ENCODE measurements at places on chromosomes 1 and 21.

- no peak for DNase-seq
Measured at GRCh38 chr21:41993744-41994143, 16.4 kb downstream of the ZBTB21 start.

DNA sequence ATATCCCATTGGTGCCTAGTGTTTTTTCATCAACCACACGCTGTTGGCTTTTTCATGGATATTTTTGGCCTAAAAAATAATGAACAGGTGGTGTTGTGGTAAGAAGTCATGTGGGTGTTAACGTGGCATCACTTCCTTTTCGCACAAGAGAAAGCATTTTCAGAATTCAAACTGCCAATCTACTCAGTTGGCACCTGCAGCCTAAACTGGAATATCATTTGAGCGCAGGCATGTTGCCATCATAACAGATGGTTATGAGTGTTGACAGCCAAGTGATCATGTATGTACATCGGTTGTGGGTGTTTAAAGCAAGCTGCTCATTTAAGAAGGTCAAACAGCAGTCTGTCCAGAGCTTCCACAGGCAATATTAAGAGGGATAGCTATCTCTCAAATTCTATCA is 1963.0 kb downstream of the NCAM2 start:
- no peak for DNase-seq

- no peak for DNase-seq
Measured at GRCh38 chr1:153697191-153698019, 18.9 kb downstream of the NPR1 start.

GRCh38 chr1:154994591-154994990 is 1.2 kb downstream of the LENEP start:
- DNase-seq: no peak

DNA sequence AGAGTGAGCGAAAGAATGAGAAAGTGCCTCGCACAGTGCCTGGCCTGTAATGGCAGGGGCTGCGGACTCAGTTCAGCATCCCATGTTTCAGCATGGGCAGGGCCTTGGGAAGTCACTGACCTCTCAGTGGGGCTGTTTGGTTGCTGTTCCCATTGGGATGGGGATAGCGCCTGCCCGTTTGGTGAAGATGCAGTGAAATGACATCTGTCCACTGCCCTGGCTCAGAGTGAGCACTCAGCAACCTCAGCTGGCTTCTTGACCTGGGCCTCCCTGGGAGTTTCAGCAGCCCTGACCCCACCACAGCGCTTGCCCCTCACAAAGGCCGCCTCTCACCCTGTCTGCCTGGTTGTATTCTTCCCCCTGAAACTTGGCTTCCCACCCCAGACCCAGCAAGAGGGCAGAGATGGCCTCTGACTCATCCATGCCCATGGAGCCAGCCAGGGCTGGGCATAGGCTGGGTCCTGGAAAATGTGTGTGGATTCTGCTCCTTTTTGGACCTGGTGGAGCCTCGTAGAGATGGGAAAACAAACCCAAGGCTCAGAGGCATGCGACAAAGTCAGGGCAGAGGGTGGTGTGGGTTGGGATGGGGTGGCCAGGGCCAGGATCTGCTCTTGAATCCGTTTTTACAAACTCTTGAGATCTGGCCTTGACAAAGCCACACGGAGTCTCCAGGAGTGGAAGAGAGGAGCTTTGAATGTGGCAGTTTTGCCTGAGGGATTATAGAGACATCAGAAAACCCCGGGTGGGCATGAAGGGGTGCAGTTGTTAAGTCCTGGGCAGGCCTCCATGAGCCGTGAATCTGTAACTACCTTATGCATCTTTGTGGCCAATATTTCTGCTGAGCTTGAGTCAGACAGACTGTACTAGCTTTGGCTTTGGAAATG is 1.2 kb downstream of the XKR8 start:
- DNase-seq: no peak

DNA sequence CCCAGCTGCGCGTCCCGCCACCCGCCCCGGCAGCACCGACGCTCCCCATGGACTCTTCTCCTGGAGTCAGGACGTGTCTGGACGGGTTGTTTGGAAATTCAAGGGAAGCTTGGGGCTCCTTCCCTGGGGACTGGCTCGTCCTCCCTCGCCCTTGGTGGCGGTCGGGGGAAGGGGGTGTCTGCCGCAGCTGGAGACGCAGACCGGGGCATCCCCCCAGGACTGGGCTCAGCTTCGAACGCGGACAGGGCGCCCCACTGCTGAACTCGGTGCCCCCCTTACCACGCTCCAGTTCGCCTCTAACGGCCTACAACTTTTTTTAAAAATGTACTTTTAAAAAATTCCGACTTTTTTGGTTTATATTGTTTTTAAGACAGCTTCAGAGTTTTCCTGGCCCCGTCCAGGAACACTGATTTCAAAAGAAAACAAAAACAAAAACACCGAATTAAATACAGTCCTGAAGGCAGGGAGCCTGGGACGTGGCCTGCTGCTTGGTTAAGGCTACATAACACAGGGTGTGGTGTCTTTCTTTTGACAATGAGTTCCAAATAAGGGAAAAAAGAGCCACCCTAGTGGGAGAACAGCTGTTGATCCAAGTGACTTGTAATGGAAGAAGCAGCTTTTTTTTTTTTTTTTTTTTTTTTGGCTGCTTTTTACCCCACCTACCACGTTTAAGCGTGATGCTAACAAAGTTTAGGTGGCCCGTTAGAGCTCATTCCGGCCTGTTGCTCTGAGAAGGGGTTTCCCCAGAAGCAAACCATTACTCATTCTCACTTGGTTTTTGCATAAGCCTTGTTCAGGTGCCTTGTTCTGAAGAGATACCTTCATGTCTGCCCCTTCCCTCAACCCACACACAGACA is 862 bp upstream of the DIPK1A start:
- peak; percentile 42 for DNase-seq

GRCh38 chr1:235553112-235553551 is 48.9 kb upstream of the B3GALNT2 start:
- no peak for DNase-seq

GRCh38 chr1:232675260-232675659 is 45.3 kb upstream of the SIPA1L2 start:
- no peak for DNase-seq

DNA sequence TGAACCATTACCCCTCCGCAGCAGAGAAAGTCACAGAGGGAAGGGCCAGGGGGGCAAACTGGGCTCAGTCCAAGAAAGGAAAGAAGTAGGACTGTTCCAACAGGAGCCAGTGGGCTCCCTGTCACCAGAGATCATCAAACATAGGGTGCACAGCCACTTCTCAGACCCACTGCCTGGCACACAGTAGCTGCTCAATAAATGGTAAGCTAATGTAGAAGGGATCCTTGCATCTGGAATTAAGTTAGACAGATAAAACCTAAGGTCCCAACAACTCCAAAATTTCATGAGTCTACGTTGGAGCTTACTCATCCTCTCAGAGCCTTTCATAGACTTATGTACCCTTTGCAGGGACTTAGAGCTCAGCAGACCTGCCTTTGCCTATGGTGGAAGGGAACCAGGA is 3.5 kb downstream of the BLACAT1 start:
- no peak for DNase-seq

DNA sequence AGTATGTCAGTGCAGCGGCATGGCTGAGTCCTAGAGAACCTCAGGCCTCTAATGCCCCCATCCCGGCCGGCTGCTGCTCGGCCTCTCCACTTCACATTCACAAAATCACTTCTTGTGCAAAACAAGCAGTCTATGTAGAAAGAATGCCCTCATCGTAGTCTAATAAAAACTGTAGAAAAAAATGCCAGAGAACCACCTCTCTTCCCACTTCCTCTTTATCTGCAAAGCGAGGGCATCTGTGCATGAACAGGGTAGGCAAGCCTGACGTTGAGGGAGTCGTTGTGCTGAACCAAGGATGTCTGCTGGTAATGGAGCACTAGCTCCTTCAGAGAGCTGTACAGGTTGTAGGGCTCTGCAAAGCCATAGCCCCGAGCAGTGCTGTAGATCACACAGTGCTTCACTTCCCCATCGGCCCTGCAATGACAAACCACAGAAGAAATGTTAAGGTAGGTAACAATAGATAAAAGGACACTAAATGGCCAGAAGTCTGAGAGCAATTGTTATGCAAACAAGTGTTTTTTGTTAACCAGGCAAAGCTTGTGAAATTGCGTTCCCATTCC is 88.9 kb downstream of the PIK3R3 start:
- DNase-seq: no peak

DNA sequence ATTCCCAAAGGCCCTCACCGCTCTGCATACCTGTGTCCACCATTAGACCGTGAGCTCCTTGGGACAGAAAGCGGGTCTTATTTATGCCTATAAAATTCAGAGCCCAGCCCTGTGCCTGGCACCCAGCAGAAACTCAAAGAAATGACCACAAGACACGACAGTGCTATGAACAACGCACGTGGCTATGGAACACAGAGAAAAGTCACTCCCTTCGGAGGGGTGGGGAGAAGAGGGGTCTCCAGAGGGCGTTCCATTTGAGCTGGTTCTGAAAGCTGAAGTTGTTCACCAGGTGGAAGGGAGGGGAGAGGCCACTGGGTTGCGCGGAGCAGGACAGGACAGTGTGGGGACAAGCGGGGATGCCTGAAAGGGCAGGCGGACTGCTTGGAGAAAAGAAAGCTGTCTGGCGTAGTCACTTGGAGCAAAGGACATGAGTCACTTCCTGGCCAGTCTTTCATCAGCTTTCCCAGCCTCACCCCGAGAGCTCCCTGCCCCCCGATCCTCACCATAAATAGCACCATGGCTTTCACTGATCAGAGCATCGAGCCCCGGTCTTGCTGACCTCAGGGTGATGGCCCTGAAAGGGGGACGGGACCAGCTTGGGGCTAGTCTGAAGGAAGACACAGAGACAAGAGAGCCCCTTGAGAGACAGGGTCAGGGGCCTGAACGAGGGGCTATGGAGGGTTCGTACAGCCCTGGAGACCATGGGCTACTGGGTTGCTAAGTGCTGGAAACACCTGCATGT is 28.5 kb downstream of the ECE1 start:
- no peak for DNase-seq

GRCh38 chr1:19374083-19374801 is 62.1 kb downstream of the SLC66A1 start:
- no peak for DNase-seq

DNA sequence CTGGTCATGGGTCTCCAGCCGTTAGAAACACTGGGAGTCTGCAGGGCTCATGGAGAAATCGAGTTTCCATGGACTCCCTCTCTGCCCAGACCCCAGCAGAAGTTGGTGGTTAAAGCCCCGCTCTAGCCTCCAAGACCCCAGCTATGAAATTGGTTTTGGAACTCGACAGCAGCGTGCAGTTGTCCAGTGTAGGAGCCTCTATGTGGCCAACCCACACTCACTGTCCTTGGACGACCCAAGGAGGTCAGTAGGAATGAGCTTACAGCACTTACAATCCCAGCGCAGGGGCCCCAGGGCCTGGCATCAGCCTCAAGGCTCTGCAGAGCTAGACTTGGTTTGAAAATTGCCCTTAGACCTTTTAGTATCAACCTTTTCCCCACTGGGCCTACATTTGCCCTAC is 3.2 kb upstream of the PRDM16 start:
- DNase-seq: no peak

DNA sequence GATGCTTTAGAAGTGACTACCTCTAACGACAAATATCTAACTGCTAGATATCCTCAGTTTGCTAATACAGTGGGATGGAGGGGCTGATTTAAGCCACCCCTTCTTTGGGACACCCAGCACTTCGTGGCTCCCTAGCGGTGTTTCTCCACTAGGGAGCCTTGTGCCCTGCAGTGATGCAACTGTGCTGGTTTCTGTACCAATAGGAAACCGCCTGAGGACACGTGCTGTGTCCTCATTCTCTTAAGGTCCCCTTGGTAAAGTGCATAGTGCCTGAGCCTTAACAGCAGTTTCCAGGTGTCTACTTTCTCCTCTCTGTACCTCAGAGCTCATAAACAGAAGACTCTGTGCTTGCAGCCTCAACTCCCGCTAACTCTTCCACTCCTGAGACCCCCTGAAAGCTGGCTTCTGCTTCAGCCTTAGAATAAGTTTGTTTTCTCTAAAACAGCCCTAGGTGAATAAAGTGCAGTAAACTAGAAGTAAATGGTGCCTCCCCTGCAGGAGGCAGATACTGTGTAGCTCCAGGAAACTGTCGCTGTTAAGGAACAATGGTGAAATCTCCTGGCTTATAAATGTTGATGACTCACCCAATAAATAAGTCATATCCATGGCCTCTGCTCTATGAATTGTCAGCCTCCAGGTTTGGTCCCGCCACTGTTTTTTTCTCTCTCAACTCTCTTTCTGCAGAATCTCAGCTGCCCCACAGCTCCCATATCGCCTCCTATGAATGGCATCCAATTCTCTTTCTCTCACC is 130.4 kb downstream of the AK5 start:
- no peak for DNase-seq

DNA sequence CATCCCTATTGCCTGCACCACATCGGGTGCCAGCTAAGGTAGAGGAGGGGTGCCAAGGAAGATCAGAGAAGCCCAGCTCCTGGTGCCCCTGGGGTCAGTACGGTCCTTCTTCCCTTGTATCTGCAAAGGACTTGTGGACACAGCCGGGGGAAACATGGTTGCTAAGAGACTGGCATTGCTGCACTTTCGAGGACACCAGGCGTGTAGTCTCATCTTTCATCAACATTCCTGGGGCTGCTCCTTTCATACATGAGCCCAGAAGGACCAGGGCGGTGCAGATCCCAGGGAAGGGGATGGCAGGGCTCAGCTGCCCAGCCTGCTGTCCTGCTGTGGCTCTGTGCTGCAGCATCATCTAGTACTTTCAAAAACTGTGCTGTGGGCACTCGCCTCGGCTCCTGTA is 61.0 kb downstream of the RUNX1 start:
- DNase-seq: no peak

- no peak for DNase-seq
Measured at GRCh38 chr1:43938892-43939587, 5.4 kb downstream of the ARTN start.

- no peak for DNase-seq
Measured at GRCh38 chr1:241460098-241460873, 59.3 kb downstream of the FH start.

DNA sequence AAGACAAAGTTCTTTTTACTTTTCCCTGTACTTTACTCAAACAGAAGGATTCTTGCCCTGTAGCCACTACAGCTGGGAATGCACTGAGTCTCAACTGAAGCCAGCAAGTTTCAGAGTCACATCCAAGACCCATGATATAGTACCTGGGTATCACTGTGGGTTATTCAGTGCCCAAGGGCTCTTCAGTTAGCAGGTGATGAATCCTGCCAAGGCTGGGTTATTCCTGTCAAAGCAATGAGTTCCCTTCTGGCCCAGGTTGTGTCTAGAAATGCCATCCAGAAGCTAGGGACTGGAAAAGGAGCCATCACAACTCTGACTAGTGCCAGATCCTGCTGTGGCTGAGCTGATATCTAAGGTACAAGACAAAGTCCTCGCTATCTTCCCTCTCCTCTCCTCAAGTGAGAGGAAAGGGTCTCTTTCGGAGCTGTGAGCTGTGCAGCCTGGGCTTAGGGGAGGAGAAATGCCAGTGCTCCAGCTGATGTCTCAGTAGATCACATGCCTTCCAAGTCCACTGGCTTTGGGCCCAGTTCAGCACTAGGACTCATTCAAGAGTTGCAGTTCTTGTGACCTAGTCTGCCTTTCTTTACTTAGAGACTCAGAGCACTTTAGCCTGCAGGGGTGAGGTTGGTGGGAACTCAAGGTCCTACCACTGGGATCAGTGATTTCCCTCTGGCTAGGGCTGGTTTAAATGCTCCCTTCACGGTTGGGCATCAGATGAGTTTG is 369.4 kb downstream of the TBX15 start:
- no peak for DNase-seq
